ENCODE measurements at places on chromosomes 7 and 10.

DNA sequence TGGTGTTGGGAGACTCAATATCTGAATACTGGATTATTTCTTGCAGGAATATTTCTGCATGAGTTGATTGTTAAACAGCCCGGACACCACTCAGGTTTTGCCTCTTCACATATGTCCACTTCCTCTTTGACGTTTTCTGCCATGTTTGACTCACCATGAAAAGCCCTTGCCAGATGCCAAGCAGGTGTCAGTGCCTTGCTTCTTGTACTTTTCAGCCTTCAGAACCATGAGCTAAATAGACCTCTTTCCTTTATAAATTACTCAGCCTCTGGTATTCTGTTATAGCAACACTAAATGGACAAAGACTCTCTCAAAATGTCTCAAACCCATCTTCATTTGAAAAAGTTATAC lies 24.7 kb upstream of the MACC1 start:
- DNase-seq = no peak

GRCh38 chr7:75798770-75799169 lies 14.8 kb downstream of the CCL24 start:
- no peak for DNase-seq

GRCh38 chr7:82740246-82740848 lies 296.8 kb upstream of the CACNA2D1 start:
- no peak for DNase-seq

GRCh38 chr10:128314686-128315085 lies 188.5 kb upstream of the MKI67 start:
- no peak for DNase-seq

GRCh38 chr10:43938810-43939209 lies 290.1 kb upstream of the ZNF32 start:
- no peak for DNase-seq

DNA sequence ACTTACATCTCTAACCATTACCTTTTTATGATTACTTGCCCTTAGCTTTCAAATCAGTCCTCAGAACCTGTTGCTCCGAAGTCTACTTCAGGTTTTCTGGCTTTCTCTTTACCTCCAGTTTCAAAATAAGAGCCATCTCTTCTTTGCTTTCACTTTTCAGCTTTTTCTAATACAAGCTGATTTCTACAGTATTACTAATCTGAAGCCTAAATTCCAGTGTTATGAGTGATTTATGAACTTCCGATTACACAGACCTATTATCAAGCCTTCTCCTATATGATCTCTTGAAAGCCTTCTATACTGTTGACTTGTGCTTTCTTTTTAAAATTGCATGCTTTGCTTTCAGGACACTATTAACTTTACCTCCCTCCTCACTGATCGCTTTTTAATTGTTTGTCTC lies 1307.8 kb upstream of the CELF2 start:
- no peak for DNase-seq

DNA sequence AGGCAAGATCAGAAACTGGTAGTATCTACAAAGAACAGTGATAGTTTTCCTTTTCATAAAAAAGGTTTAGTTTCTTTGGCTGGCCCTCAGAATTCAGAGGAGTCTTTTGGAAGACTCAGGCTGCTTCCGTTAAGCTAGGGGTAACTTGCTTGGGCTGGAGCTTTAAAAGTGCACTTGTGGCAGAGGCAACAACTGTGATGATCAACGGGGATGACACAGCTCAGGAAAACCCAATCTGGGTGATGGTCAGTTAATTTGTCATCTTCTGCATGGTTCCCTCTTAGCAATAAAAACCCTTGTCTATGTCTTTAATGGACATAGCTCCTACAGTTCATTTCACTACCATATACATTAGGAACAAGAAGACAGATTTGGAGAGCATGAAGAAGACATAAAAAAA lies 46.7 kb downstream of the SGMS1 start:
- DNase-seq = no peak

DNA sequence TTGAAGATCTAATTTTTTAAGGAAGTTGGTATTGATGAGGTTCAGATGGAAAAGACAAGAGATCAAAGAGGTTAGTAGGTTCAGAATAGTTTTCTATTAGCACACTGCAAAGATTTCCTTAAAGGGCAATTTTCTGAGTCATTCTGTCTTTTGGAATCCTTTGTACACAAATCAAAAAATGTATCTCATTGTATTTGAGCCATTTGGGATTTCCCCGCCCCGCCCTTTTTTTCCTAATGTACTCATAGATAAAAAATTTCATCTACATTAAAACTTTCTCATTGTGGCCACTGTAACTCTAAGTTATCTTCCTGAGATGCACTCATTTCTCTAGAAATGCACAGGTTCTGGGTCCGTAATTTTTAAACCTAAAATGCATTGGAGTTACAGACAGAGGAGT lies 12.1 kb downstream of the GIMAP6 start:
- DNase-seq = no peak

Data from stimulated activated CD4-positive, alpha-beta T cell treated with anti-CD3 and anti-CD28 coated beads, Interleukin-1b, Interleukin-23, amount 100 ng/mL, for 1 hour (primary cell).